ENCODE measurements at places on chromosomes 5 and 9. TPM values are rescaled to one million over a fixed set of nuclear protein-coding genes. Genes with fewer than 3 reads are reported as not detected.

- no peak overlapping the region for H3K4me3 ChIP-seq
- H3K36me3 ChIP-seq = no peaks in the 10 kb centered on the region
- no peak for DNase-seq
- no peak overlapping the region for H3K27ac ChIP-seq
Measured at GRCh38 chr5:16593628-16594027, 23.2 kb downstream of the RETREG1 start.

The ANKRD31 gene
- 0.11 TPM for total RNA-seq

DNA sequence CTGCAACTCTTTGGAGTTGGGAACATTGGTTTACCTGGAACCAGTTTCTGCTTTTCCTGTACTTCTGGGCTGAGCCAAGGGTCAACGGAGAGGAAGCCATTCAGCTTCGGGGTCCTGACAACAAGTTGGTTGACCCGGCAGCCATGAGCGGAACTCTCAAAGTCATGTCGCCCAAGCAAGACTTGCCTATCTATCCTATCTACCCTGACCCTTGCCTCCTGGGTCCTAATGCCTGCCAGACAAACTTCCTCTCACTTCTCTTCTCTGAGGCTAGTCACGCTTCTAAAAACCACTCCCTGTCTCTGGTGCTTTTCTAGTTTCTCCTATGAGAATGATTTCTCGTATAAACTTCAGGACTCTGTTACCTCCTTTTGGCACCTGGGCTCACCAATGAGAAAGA lies 44.7 kb upstream of the CRHBP start:
- no peaks in the 10 kb centered on the region for H3K36me3 ChIP-seq
- H3K4me3 ChIP-seq = no peak overlapping the region
- no peak overlapping the region for H3K27ac ChIP-seq
- H3K27me3 ChIP-seq = no peaks in the 10 kb centered on the region
- no peaks in the 10 kb centered on the region for H3K4me1 ChIP-seq

- H3K4me3 ChIP-seq = no peak overlapping the region
- H3K36me3 ChIP-seq = no peaks in the 10 kb centered on the region
- no peak overlapping the region for H3K27ac ChIP-seq
- DNase-seq = no peak
Measured at GRCh38 chr5:6504677-6505415, 56.2 kb downstream of the UBE2QL1 start.

GRCh38 chr5:11504065-11504885 lies 400.0 kb downstream of the CTNND2 start:
- no peak for DNase-seq
- no peak overlapping the region for H3K27ac ChIP-seq
- H3K4me1 ChIP-seq = no peaks in the 10 kb centered on the region
- H3K4me3 ChIP-seq = no peak overlapping the region
- no peaks in the 10 kb centered on the region for H3K27me3 ChIP-seq

- DNase-seq = no peak
- no peaks in the 10 kb centered on the region for H3K4me1 ChIP-seq
- H3K27ac ChIP-seq = no peak overlapping the region
- H3K4me3 ChIP-seq = no peak overlapping the region
- H3K36me3 ChIP-seq = no peaks in the 10 kb centered on the region
Measured at GRCh38 chr9:114274217-114274616, 48.7 kb upstream of the ORM1 start.

DNA sequence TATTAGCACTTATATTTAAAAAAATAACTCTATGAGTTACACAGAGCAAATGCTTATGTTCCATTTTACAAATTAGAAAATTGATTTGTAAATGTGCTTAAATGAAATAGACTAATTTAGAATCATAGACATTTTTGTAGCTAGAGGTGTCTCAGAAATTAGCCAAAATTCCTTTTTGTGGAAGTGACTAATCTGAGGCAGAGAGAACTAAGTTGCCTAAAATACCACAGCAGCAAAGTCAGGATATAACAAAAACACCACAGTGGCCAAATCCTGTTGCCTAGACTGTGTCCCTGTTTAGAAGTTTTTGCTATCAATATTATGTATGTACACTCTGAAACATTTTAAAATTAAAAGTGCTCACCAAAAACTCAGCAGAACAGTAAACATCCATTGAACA lies 18.7 kb downstream of the ADAMTSL1 start:
- H3K27me3 ChIP-seq = no peaks in the 10 kb centered on the region
- no peak overlapping the region for H3K27ac ChIP-seq
- H3K4me1 ChIP-seq = no peaks in the 10 kb centered on the region
- no peak for DNase-seq
